ENCODE measurements at places on chromosomes 5 and 9.

GRCh38 chr5:128762661-128763306, 202.5 kb upstream of the SLC27A6 start:
- DNase-seq = no peak

DNA sequence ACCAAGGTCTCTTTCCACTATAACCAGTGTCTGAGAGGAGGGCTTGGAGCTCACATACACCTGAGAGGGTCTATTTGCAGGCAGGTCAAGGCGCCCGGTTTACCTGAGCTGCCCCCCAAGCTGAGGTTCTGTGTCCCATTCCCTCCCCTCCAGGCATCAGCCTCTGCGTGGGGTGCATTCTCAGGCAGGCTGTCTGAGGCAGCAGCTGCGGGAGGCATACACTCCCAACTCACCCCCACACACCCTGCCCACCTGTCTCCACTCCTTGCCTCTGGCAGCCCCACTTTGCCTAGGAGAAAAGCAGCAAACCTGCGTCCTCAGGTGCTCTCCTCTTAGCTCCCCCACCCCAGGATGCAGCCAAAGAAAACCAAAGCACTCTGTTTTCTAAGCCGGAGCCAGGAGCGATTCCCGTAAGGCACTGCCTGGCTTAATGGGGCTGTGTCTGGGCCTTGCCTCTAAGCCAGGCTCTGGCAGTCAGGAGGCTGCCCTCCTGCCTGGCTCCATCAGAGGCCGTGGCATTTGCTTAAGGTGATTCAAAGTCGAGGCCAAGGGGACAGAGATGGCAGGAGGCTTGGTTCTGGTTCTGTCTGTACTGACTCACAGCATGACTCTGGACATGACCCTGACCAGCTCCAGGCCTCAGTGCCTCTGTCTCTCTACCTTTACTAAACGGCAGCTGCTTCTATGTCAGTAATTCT, 139.2 kb upstream of the TRIM32 start:
- DNase-seq = no peak

GRCh38 chr5:146313027-146313426, 25.6 kb upstream of the POU4F3 start:
- DNase-seq = no peak

DNA sequence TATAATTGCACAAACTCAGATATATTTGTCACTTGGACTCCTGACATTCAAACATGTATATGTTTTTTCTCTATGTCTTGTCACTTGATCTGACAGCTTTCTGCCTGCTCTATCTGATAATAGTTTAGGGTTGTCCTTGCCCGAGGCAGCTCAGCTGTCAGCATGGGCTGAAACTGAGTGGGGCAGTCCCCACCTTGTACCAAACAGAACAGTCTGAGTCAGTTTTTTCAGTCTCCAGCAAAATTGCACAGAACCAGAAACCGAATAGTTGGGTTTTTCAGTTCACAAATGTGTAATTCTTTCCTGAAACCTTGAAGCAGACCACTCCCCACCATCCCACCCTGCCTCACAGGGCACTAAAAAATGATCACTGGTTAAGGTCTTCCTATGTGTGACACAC, 9.5 kb upstream of the HAND1 start:
- DNase-seq = peak; percentile 73

DNA sequence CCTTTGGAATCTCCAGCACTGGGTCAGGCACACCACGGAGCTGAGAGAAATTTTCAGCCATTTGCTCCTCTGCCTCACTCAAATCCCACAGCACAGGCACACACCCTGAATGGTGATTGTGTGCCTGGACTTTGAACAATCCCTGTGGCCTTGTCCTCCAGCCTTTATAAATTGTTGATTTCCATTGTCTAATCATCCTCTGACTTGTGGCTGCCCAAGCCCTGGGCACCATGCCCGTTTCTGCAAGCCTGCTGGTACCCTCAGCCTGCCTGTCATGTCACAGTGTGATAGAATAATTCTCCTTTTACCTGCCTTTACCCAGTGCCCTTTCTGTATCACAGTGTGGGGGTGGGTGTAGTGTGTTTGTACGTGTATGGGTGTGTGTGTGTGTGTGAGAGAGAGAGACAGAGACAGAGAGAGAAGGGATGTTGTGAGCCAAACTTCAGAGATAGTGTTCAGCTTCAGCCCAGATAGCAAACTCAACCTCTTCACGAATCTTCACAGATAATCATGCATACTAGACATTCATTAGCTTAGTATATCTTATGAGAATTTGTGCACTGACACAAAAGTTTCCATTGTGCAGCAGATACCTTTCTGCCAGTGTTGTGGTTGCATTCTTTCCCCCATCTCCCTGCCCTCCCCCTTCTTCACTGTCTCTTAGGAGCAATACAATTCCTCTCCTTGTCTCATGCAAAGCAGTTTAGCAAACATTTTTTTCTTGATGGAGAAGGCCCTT, 27.8 kb upstream of the SLC44A1 start:
- no peak for DNase-seq

- DNase-seq = no peak
Observed at GRCh38 chr5:141484310-141484640, 555 bp upstream of the PCDHGC4 start.

DNA sequence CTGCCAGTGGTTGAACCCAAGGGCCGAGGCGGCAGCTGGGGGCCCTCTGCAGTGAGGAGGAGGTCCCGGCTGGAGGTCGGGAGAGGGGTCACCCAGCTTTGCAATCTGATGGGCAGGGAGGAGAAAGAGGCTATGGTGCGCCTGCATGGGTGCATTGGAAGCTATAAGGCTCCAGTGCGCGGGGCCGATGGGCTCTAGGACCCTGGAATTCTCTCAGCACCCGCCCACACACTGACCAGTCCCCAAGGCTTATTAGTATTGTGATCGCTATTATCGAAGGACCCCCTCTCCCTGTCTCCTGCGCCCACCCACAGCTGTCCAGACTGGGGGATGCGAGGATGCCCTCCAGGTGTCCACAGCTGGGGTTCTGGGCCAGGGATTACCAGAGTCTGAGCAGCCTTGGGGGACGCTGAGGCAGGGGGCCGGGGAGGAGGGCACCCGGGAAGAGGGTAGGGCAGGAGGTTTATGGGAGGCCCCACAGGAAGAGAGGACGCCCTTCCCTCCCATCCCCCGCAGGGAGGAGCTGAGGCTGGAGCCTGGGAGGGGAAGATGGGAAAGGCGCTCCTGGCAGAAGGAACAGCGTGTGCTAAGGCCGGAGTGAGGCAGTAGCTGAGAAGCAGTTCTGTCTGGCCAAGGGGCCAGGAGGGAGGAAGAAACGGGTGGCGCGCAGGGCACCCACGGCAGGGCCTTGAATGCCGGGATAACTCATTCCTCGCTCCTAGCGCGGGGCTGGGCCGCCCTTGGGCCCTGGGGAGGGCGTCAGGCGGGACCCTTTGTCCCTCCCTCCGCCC, 24.2 kb downstream of the C9orf50 start:
- DNase-seq = no peak

DNA sequence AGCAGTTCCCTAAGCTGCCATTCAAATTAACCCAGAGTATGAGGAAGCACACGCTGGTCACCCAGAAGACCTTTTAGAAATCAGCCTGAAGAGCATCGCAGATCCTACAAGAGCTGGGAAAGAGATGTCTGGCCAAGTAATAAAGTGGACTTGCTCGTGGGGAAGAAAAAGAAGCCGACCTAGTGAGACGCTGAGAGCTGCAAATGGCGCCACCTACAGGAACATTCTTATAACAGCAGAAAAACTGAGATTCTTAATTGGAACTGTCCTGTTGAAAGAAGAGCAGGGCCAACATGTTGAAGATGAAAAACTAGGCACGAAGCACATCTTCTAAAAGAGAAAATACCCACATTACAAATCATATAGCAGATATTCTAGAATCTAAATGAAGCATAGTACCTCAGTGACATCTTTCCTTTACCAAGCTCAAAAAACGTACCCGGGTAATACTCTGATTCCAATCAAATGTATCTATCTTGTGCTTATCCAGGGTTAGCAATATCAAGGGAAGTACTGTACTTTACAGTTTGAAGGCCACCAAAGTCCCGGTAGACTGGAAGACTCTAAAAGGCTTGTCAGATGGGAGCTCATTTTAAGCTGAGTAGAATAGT, 3.9 kb upstream of the GNAQ start:
- DNase-seq = peak; percentile 64

- no peak for DNase-seq
Observed at GRCh38 chr9:98786750-98787510, 9.4 kb downstream of the ANKS6 start.

DNA sequence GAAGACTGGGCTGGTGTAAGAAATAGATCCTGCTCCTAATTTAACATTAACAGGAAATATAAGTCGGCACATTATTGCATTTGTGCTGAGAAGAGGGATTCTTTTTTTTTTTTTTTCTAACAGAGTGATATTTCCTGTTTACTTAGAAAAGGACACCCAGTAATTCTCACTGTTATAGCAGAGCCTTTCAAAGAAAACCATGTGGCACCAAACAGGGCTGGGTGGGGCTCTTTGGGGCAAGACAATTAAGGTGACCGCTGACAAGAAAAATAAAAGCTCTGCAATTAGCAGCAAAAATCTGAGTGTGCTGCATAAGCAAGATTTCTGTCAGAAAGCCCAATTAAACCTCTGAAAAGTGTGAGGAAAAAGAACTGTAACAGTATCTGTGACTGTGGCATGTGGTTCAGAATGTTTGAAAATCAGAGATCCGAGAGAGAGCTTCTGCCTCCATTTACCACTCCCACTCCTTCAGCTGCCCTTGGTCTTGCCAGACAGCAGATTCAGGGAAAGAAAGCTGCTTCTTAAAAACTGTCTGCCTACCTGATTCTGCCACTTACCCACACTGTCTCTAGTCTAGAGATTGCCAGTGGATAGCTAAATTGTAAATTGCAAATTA, 77.1 kb upstream of the IQGAP2 start:
- no peak for DNase-seq

DNA sequence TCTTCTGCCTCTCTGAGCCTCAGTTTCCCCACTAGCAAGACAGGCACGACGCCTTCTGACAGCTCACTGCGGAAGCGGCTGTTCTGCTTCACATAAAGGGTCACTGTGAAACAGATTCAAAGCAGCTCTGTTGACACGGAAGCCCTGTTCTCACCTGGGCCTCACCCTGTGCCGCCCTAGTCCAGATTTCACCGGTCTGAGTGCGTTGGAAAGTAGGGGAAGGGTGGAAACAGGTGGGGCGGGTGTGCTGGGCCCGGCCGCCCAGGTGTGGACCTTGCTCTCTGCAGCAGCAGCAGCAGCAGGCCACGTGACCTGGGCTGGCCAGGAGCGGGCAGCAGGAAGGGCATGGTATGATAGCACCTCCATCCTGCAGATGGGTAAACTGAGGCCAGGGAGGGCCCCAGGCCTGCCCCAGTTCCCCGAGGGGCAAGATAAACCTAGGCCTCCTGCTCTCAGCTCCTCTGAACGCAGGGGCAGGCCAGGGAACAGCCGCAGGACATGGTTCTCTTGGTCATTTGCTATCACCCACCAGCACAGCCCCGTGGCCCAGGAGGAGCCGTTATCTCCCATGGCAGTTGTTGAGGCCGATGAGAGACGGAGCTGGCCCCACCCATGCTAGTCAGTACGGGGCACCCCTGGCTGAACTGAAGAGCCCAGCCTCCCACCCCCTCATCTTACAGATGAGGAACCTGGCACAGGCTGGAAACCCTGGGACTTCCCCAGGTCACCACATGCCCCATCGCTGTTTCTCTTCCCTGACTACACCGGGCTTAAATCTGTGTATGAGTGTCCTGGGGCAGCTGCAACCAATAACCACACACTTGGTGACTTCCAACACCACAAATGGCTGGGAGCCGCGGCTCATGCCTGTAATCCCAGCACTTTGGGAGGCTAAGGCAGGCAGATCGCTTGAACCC, 12.1 kb downstream of the PTGES2 start:
- no peak for DNase-seq

- no peak for DNase-seq
Observed at GRCh38 chr9:27293996-27294395, 3.0 kb downstream of the EQTN start.

GRCh38 chr9:132249690-132250089, 87.8 kb downstream of the NTNG2 start:
- DNase-seq = no peak

DNA sequence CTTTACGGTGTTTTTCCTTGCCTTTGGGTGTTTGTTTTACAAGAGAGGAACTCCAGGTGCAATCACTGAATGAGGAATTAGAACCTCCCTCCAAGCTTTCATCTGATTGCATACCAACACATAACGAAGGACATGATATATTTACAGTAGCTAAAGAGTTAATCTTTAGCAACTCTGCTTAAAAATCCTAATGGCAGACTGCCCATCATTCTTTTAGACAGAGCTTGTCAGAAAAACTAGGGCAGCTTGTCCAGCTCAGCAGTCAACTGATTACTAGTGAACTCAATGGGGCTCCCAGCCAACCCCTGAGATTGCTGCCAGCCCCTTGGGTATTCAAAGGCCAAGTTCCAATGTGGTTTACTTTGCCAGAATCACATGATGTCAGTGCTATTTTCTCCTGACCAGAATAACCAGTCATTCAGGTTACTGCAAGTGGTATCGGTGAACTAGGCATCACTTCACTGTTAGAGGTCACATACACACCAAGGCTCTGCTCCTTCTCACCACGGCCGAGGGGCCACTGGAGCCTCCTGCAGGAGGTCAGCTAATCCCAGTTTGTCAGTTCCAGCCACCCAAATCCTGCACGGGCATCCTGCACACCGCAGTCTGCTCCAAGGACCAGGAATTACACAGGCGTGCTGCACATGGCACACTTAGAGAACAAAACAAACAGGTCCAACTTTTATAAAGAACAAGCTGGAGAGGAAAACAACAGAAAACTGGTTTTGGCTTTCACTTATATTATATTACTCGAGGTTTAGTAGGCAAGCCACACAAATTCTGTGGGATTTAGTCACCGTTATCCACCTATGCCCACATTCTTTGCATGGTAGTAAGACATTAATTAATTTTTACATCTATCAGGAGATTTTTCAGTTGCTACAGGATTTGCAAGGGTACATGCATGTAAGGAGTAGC, 62.5 kb downstream of the NFIB start:
- no peak for DNase-seq

DNA sequence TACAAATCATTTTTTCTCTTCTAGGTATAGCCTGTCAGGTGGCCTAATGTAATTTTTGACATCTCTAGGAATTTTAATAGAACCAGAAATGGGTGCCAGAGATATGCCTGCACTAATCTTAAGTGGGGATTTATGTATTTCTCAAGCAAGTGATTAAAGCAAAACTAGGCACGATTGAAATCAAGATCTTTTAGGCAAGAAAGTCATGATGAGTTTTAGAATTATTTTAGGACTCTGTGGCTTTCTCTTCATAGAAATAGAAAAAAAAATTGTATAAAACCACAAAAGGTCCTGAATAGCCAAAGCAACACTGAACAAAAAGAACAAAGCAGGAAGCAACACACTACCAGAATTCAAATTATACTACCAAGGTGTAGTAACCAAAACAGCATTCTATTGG, 952 bp upstream of the AMACR start:
- DNase-seq = no peak
